ENCODE measurements at places on chromosomes 11 and 22.

DNA sequence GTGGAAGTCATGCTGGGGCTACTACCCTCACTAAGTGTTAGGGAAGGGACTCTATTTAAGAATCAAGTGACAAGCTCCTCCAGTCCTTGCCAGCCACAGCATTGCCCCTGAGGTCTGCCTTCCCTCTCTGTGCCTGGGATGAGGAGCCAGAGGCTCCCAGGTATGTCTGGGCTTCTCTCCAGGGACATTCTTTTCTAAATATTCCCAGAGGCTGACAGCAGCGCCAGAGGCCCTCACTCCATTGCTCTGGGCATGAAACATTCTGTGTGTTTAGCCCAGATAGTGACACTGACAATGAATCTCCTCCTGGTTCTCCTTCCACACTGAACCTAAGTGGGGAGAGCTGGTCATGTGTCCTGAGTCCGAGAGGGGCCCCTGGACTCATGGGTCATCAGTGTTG lies 2.2 kb downstream of the OR51E1 start:
- DNase-seq = no peak

- DNase-seq = no peak
These were observed 82.7 kb downstream of the CADM1 start for GRCh38 chr11:115421352-115421991.

DNA sequence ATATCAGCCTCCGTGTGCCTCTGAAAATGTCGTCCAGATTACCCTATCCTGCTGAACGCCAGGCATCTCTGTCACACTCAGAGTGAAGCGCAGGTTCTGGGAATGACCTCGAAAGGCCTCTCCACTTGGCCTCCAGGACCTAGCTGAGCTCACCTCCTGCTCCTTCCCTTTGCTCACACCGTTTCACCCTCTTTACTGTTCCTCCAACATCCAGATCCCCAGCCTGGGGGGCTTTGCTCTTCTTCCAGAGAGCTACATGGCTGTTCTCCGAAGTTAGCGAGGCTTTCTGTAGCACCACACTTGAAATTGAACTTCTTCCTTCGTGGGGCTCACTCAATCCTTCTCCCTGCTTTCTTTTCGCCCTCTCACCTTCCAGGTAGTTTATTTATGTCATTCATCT lies 27.9 kb downstream of the GLB1L2 start:
- no peak for DNase-seq

DNA sequence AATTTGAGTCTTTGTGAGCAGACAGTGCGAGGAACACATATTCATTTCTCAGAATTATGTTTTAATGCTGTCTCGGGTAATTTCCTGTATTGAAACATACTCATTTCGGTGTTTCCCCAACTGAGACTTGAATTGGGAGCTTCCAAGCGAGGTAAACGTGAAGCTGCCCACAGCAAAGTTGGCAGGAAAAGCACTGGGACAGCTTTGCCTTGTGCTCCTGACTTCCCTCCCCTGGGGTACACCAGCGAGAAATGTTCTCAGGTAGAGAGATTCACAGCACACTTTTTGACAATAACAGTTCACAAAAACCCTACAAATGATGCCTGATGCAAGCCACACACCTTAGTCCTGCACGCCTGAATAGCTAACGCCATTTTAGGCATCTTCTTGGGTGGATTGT lies 3.1 kb downstream of the HTR3B start:
- no peak for DNase-seq

GRCh38 chr11:82546661-82547557 lies 186.8 kb downstream of the FAM181B start:
- peak; percentile 15 for DNase-seq

- DNase-seq = no peak
These were observed 15.0 kb downstream of the SUN2 start for GRCh38 chr22:38740754-38741153.

DNA sequence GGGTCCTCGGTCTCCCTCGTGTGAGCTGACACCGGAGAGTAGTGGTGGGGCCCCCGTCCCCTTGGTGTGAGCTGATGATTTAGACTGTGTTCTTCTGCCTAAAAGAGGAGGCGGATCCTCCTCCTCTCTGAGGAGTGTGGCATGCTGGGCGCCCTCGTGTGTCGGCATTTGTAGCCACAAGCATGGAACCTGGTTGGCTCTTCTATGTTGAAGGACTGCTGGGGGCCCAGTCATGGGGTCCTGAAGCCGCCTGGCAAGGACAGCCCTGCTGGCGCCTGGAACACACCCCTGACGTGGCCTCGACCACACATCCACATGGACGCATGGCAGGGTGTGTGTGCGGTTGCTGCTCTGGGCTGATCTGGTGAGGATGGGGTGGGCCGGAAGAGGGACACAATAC lies 50.2 kb downstream of the AP2A2 start:
- DNase-seq = peak; percentile 50

GRCh38 chr11:93852242-93852641 lies 1.8 kb upstream of the VSTM5 start:
- DNase-seq = no peak

DNA sequence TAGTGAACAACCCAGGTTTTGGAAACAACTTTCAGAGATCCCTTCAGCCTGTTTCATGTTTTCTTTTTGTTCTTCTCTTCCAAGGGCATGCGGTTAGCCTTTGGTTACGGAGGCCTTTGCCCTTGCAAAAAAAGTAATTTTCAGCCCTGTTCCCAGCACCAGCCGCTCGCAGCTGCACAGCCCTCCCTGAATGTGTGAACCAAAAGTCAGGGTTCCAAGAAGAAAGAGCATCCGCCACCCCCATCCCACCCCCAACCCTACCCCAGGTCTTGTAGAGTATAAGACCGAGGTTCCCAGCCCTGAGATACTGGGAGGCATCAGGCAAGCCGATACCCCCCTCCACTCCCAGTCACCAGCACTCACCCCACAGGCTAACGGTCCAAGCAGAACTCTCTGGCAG lies 56.4 kb downstream of the IGLL1 start:
- no peak for DNase-seq

- DNase-seq = no peak
These were observed 5.0 kb downstream of the RHOG start for GRCh38 chr11:3835751-3836150.

DNA sequence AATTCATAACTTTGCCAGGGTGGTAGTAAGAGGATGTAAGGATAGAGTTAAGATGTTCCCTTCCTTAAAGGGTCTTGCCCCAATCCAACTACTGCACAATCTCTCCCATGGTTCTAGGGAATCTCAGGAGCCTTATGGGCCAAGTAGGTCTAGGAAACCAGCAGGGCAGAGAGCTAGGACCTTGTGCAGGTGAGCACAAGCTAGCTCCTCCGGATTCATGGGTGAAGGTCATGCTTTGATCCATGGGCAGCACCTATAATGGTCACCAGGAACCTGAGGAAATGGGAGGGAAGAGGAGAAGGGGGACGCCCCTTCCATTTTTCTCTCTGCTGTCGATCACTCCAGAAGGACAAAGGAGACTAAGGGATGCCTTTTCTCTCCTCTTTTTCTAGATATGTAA lies 16.8 kb downstream of the KCNJ11 start:
- no peak for DNase-seq

DNA sequence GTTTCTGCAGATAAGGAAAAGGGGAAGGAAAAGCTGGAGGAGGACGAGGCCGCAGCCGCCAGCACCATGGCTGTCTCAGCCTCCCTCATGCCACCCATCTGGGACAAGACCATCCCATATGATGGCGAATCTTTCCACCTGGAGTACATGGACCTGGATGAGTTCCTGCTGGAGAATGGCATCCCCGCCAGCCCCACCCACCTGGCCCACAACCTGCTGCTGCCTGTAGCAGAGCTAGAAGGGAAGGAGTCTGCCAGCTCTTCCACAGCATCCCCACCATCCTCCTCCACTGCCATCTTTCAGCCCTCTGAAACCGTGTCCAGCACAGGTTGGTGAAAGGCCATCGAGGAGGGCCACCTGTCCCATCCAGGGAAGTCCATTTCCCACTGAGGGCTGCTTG lies 5.6 kb downstream of the TEF start:
- DNase-seq = no peak

- peak; percentile 89 for DNase-seq
These were observed 81.7 kb upstream of the PRR5 start for GRCh38 chr22:44620129-44620840.

DNA sequence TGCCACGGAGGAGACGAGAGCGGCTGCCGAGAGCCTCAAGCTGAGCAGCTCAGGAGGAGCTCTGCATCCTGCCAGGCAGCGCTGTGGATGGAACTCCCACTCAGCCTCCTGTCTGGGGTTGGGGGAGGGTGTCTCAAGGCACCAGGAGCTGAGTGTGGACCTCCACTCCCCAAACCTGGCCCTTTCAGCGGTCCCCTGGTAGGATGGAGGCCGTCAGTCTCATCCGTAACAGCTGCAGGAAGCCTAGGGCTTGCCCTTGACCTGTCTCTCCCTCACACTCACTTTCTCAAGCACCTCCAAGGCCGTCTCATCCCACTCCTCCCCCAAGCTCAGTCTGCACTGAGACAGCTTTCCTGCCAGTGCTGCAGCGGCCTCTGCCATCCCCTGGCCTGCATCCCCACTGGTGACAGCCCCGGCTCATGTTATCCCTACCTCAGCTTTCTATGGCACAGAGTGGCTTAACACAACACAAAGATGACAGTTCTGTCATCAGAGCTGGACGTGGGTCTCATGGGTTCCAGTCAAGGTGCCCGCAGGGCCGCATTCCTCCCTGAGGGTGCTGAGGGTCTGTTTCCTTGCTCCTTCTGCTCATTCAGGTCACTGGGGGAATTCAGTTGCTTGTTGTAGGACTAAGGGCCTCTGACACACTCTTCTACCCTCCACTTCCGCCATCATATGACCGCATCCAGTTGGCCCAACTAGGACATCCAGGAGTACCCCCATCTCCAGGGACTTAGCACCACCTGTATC lies 341.9 kb upstream of the B3GAT1 start:
- DNase-seq = no peak

DNA sequence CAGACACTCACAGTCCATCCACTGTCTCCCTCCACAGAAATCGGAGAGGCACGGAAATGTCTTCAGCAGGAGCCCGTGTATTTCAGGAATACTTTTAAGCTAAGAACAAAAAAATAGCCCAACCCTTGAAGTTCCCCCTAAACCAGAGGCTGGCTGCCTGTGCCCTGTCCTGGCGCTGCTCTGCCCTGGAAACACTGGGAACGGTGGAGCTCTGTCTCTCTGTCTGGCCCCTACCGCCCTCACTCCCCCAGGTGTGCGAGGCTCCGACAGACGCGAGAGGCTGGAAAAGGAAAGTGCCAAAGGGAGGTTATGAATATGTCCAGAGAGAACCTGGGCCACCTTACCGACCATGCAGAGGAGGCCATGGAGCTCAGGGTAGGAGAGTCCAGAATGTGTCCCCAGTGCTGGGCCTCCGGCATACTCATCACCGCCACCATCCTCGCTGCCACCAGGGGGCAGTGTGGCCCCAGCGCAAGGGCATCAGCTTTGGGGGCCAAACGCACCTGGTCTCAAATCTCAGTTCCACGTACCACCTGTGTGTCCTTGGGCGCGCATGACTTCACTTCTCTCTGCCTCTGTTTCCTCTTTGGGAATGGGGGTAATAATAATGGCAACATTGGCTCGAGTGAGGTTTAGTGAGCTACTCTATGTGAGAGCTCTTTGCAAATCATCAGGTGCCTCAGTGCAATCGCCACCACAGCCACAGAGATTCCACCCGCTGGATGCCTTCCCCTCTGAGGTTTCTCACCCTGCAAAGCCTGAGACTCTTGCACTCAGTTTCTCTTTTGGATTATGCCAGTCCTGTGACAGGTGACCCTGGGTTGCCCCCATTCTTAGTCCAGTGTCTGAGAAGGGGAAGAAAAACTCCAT lies 10.4 kb upstream of the SLCO2B1 start:
- DNase-seq = peak; percentile 56

GRCh38 chr11:17898782-17899181 lies 114.1 kb downstream of the SERGEF start:
- DNase-seq = no peak

- no peak for DNase-seq
These were observed 380.1 kb downstream of the METTL15 start for GRCh38 chr11:28488336-28488735.

GRCh38 chr22:19599626-19600243 lies 75.5 kb upstream of the CLDN5 start:
- peak; percentile 50 for DNase-seq

GRCh38 chr22:20298803-20299745 lies 20.8 kb downstream of the DGCR6L start:
- peak; percentile 82 for DNase-seq

Data from femur (tissue), 1 donor.